GM04504 (cell line): ENCODE measurements at places on chromosomes 2 and 18.

- no peak for DNase-seq
These were observed 280.5 kb downstream of the NRXN1 start for GRCh38 chr2:50751311-50752031.

DNA sequence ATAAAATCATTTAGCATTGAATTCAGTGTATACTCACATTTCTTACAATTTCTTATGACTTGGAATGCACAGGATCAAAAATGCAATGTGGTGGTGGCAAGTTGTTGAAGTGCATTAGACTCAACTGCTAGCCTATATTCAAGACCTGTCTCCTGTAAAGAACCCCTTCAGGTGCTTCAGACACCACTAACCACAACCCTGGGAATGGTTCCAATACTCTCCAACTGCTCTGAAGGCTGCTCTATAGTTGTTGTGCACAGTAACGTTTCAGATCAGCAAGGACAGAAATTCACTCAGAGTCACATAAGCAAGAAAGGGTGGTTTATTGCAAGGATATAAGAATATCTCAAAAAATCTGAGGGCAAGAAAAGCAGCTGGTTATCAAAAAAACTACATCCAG, 6.5 kb downstream of the GKN1 start:
- no peak for DNase-seq

DNA sequence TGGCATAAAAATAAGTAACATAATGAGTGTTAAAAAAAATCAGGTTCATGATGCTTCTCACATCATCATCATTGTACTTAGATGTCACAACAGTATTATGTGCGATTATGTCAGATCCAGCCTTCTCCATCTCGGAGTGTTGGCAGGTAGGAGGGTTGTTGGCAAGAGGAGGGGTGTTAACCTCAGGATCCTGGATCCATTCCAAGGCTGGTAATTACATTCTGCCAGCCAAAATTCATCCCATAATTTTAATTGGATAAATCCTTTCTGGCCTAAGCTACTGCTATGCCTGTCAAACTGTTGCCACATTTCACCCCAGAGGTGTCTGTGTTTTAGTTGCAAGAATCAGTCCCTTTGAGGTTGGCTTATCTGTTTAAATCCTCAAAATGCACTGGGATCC, 891 bp upstream of the FTCDNL1 start:
- no peak for DNase-seq

DNA sequence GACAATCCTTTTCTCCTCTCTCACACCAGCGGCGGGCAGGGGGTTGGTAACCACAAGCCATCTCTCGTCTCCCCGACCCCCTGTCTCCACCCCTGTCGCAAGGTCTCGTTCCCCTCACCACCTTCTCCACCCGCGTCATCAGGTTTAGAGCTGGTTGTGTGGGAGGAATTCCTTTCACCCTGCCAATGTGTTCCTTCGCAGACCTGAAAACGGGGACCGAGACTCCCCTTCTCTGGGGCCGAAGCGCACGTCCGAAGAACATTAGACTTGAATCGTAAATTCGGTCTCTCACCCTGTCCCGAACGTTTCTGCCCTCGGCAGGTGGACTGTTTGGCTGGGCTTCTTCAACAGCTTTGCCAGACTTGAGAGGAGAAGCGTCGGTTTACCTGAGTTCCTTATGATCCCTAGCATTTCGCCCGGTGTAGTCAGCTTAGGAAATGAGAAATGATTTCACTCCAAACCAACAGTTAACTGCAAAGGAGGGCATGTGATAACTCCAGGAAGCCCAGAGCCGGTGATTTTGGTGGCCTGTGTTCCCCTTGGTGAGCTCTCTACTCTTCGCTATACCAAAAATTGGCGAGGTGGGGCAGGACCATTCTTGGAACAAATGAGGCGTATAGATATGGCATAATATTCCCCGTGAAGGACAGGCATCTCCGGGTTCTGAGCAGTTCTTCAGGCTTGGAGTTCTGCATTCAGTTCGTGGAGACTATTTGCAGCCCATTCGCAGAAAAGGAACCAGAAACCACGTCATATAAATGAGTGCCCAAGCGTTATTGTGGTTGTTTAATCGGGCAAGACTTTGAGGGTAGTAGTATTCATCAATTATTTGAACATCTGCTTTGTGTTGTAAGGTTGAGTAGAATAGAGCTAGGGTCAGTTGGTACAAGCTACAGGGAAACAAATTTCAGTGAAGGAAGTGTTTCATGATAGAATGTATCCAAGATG, 694 bp downstream of the CFAP36 start:
- peak; percentile 6 for DNase-seq

- no peak for DNase-seq
These were observed 20.0 kb downstream of the TMEM247 start for GRCh38 chr2:46499392-46499785.
